Stimulated activated CD4-positive, alpha-beta T cell treated with anti-CD3 and anti-CD28 coated beads, Interleukin-15, amount 100 ng/mL, for 48 hours (primary cell): ENCODE measurements at places on chromosomes 1 and 21.

- DNase-seq = no peak
Observed at GRCh38 chr1:29306471-29307140, 70.3 kb downstream of the PTPRU start.

GRCh38 chr1:84345220-84345619 lies 43.7 kb downstream of the SAMD13 start:
- no peak for DNase-seq

GRCh38 chr1:109818271-109818987 lies 54.7 kb upstream of the EPS8L3 start:
- no peak for DNase-seq

DNA sequence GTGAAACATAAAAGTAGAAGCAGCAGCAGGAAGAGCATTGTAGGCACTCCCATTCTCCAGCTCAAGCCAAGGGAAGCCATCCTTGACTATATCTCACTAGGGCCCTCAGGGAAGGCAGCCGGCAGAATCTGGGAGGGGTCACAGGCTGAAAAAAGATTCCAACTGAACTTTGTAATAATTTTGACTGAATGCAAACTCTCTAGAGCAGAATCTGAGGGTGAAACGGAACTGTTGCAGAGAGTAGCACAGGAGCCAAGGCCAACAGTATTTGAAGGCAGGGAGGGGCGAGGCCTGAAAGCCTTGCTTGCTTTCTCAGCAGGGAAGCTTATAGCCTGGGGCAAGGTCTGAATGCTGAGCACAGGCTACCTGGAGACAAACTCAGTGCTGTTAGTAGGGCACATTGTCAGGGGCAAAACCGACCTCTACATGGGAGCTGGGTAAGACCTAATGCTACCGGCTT lies 180.6 kb downstream of the COL24A1 start:
- DNase-seq = no peak

GRCh38 chr1:206769304-206769731 lies 1.3 kb upstream of the IL19 start:
- peak; percentile 48 for DNase-seq

DNA sequence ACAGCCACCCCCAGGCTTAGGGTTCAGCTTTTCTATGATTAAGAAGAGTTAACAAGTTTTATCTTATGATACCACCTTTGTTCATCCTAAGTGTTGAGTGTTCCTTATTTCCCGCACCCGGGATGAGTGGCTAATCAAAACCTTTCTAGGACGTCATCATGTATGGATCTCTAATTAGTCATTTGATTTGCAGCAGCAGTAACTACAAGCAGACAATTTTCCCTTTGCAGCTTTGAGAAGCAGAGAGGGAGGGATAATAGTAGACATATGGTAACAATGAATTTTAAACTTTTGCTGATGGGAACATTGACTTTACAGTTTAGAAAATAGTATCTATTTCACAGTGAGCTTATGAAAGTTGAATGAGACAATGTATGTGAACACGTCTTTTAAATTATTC lies 30.8 kb upstream of the SLC35F3 start:
- no peak for DNase-seq

DNA sequence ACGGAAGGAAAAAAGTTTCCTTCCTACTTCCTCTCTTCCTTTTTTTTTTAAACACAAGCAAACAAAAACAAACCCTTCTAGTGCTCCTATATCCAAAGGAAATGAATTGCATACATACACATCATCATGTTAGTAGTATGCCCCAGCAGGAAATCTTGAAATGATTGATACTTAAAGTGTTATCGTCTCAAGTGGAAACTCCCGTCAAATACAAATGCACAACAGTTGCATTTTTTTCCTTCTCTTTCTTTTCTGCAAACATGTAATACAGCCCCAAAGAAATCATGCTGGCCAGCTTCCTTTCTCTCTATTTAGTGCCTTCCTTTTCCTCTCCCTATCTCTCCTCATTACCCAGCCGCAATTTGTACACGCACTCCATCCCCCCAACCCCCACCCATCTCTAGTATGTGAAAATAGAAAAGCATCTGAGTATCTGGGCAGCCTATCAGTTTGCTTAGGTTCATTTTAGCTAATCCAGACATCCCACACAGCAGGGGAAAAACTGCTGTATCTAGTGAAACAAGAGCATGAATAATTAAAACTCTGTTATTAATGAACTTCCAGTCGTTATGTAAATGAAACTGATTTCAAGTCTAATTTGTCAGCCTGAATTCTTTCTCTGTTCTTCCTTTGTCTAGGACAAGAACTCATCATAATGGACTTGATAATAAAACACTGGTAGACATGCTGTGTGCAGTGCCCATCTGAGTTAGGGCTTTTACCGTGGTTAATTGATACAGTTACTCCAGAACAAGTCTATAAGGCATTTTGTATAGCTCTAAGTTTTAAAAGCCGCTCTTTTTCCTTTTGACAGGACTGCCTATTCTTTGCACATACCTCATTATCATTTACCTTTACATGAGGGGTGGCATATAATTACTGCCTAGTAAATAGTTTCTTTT lies 336.5 kb upstream of the ADGRL2 start:
- DNase-seq = no peak

DNA sequence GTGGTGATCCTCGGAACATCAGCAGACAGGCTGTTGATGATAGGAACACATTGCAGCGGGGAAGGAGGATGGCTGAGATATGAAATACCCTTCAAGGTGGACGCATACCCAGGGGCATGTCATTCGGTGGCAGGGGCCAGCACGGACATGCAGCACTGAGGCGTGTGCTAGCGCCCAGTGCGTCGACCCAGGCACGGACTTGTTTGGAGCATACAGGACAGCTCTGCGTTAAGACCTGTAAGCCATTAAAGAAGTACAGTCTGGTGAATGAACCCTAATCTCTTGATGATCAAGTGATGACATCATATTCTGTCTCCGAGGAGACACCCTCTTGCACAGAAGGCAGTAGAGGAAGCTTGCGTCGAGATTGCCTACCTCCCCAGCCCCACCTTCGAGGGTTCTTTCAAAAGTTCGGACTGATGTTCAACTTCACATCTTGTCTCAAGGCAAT lies 63.6 kb upstream of the KIF26B start:
- DNase-seq = no peak

- no peak for DNase-seq
Observed at GRCh38 chr1:53617851-53618499, 121.0 kb downstream of the GLIS1 start.

GRCh38 chr1:222777977-222778376 lies 36.9 kb upstream of the DISP1 start:
- DNase-seq = no peak

GRCh38 chr1:19333587-19334354 lies 21.6 kb downstream of the SLC66A1 start:
- DNase-seq = no peak

DNA sequence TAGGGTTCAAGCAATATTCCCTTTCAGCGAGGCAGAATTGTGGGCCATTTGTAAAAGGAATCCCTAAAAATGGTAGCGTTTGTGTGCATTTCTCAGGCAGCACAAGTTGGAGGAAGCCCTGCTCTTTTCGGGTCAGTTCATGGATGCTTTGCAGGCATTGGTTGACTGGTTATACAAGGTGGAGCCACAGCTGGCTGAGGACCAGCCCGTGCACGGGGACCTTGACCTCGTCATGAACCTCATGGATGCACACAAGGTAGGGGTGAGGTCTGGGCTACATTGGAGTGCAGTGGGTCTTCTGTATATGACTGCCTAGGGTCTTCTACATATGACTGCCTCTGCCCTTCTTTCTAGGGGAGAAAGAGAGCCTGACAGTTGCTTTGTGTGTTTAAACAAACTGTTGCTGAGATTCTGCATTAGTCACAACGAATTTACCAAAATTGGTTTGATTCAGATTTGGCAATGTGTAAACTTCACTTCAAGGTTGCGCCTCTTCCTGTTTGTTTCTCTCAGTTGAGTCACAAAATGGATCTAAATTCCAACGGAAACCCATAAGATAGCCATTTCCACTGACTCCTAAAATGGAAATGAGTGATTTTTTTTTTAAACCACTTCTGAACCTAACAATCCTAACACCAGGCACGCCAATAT lies 40.4 kb upstream of the BMP8A start:
- no peak for DNase-seq

DNA sequence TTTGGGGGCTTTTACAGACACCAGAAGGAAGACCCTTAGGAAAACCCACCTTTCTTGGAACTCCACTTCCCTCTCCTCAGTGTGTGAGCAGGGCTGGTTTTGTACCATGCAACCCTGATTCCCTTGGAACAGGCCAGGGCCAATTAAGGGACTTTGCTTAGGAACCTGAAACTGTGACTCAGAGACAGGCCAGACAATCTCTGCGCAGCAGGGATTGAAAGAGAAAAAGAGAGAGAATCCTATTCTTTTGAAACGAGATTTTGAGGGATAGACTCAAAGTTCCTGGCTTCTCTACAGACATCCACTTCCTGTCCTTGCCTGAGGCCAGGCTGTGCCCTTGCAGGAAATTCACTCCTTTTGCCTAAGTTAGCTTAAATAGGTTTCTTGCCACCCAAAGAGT lies 23.1 kb upstream of the C1orf198 start:
- DNase-seq = no peak

DNA sequence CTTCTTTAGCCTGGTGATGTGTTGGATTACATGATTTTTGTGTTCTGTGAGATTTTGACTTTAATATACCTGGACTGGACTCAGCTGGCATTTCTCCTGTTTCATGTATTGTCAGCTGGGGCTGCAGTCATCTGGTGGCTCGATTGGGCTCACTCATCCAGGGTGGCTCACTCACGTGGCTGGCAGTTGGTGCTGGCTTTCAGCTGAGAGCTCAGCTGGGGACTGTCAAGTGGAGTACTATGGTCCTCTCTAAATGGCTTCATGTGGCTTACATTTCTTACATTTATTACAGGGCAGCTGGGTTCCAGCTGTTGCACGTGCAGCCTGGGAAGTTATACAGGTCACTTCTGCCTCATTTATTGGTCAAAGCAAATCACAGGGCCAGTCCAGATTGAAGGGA lies 22.8 kb downstream of the HHAT start:
- no peak for DNase-seq

GRCh38 chr1:43786960-43787359 lies 79.6 kb downstream of the ST3GAL3 start:
- DNase-seq = no peak

GRCh38 chr1:6467744-6468688 lies 2.0 kb upstream of the TNFRSF25 start:
- DNase-seq = no peak

DNA sequence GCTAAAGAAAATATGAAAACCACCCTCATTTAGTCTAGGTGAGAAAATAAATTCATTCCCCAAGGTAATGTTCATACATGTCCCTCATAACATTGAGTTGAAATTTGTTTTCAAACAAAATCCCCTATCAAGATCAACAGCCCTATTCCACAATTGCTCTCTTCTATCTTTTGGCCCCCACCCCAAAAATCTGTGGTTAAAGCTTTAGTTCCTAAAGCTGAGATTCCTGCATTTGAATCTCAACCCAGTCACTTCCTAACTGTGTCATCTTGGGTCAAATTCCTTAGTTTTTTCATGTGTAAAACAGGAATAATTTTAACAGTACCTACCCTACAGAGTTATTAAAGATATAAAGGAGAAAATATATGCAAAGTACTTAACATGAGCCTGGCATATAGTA lies 22.0 kb downstream of the KIAA0319L start:
- no peak for DNase-seq

- no peak for DNase-seq
Observed at GRCh38 chr1:86596224-86596623, 49.3 kb downstream of the CLCA4 start.

GRCh38 chr1:187451238-187451637 lies 622.5 kb downstream of the PLA2G4A start:
- DNase-seq = no peak

DNA sequence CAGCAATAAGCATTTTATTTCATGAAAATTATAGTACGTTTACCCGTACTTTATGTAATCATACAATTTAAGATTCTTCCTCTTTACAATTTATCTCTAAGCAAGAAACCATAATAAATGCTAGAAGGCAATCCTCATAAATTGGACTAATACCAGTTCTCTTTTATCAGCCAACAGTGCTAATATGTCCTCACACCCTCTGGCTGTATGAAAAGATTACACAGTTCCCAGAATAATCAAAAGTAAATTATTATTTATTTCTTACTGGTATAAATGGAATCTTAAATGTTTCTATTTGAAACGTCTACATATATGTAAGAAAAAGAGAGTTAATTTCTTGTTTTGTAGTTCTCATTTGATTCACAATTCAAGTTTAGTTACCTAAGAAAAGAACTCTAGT lies 3.1 kb upstream of the CDKN2C start:
- no peak for DNase-seq

- no peak for DNase-seq
Observed at GRCh38 chr1:243723458-243724043, 126.5 kb downstream of the AKT3 start.

- DNase-seq = no peak
Observed at GRCh38 chr1:195185321-195185720, 1422.9 kb downstream of the KCNT2 start.

DNA sequence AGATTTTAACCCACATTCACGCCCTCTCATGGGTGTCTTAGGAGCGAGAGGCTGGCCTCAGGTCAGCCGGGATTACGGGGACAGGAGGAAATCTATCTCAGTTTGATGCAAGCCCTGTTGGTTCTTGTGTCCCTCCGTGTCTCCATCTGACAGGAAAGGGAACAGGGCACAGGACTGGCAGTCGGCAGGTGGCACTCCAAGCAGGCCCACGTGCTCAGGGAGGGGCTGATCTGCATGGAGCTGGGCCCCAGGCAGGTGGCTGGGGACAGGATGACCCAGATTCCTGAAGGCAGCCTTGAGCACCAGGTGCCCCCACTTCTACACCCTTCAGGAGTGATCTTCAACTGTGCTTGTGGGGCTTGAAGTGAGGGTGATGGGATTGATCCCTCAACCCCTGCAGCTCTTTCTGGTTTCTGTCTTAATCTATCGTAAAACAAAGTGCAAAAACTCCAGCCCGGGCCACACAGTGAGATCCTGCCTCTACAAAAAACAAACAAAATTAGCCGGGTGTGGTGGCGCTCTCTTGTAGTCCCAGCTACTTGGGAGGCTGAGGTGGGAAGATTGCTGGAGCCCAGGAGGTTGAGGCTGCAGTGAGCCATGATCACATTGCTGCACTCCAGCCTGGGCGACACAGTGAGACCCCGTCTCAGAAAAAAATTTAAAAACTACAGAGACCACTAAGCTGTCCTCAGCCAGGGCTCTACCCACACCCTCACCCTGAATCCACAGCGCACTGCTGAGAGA lies 8.3 kb downstream of the PLEKHG5 start:
- DNase-seq = no peak

- DNase-seq = no peak
Observed at GRCh38 chr1:5917591-5918274, 74.5 kb downstream of the NPHP4 start.

- DNase-seq = no peak
Observed at GRCh38 chr1:5959667-5960230, 32.5 kb downstream of the NPHP4 start.

DNA sequence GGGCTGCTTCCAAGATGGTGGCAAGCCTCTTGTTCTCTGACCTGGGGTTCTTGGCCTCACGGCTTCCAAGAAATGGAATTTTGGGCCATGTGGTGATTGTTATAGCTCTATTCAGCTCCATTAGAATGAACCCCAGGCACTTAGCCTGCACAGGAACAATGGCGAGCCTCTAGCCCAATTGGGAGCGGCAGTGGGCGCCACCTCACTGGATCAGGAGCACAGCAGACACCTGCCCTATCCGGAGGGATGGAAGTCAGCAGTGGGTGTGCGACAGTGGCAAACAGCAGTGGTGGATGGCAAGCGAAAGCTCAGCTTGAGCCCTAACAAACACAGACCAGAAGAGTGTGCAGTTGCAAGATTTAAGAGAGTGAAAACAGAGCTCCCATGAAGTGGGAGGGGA lies 230.9 kb downstream of the GPR52 start:
- no peak for DNase-seq

GRCh38 chr1:201021630-201022492 lies 1.7 kb downstream of the KIF21B start:
- no peak for DNase-seq
